ENCODE measurements at places on chromosomes 11 and 22.

DNA sequence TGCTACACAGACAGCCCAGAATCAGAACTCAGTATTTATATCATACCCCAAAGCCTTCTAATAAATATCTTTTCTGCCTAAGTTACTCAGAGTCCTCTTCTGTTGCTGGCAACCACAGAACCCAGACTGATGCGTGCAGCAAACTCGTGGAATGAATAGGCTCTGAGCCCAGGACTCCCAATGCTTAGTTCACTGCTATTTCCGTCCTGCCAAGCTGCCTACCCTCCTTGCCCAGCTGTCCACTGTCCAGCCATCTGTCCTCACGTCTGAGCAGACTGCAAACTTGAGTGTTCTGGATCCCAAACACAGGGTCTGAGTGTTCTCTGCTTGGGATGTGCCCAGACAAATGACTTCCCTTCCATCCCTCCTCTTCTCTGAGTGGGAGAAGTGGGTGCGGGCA is 19.4 kb downstream of the PTPN5 start:
- no peak for DNase-seq

DNA sequence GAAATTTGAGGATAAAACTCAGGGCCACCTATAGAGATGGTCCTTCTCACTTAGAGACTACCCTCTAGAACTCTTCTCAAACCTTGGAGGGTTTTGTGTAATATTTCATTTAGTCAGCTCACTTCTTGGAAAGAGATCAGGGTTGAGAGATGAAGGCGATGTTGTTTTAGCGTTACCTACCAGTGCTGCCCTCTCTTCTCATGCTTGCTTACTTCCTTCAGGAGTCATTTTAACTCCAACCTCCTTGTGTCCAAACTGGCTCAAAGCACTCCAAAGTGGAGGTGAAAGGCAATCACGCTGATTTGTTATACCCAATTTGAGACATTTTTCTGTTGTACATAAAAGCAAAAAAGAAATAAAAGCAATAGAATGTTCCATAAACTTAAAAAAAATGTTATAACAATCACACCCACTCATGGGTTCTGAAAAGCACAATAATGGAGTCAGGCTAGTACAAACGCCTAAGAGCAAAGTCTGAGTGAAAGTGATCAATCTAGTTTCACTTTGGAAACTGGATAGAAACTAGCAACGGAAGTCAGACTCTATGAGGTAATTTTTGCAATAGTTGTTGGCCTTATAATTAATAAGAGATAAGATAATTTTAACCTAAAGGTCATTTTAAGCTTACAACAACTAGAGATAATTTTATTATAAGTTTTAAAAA is 117.1 kb downstream of the MRTFA start:
- DNase-seq, result no peak

- DNase-seq, result no peak
Observed at GRCh38 chr11:104620991-104621390, 277.3 kb downstream of the CASP12 start.

GRCh38 chr11:71384561-71384960 is 63.6 kb downstream of the DHCR7 start:
- DNase-seq, result no peak

DNA sequence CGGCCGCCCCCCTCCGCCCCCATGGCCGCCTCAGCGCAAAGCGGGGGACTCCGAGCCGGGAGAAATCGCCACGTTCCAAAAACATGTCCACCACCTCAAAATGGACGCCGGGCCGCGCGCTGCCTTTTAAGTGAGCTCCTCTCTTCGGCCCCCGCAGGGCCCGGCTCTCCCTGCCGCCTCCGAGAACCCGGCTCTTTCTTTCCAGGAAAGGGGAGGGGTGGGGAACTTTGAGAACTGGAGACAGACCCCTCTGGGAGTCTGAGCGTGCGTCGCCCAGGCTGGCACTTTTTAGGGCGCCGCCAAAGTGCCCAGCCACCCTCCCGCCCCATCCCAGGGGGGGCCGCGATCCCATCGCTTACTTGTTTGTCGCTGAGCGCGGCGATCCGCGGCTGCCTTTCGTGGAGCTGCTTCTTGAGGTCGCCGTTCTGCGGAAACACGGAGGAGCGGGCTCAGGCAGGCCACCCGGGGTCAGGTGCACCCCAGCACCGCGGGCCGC is 1.6 kb downstream of the PHF21B start:
- peak; percentile 35 for DNase-seq

Data from SK-N-DZ (cell line).